ENCODE measurements at places on chromosomes 12 and 14.
A peak's percentile ranks its signal among the peaks of the same experiment; 100 is the strongest.

DNA sequence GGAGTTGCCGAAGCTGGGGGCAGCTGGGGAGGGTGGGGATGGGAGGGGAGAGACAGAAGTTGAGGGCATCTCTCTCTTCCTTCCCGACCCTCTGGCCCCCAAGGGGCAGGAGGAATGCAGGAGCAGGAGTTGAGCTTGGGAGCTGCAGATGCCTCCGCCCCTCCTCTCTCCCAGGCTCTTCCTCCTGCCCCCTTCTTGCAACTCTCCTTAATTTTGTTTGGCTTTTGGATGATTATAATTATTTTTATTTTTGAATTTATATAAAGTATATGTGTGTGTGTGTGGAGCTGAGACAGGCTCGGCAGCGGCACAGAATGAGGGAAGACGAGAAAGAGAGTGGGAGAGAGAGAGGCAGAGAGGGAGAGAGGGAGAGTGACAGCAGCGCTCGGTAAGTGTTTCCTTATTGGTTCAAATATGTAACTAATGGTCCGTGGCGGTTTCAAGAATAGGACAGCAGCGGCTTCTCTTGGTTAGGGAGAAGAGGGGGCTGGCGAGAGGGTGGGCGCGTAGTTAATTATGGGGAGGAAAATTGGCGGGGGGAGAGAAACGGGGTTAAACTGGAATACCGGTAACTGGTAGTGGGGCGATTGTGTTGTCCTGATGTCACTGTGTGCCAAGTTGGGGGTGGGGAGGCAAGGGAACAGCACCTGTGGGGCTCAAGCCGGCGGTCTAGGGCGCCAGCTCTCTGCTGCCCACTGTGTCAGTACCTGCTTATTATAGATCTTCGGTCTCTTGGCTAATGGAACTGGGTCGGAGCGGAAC, 8.4 kb downstream of the HOXC8 start:
- peak; percentile 59 for DNase-seq

- DNase-seq = no peak
Observed at GRCh38 chr12:52063981-52064649, 5.7 kb upstream of the ATG101 start.

- no peak for DNase-seq
Observed at GRCh38 chr12:107551434-107551833, 134.2 kb upstream of the PWP1 start.

- DNase-seq = no peak
Observed at GRCh38 chr14:81062816-81063215, 107.4 kb downstream of the TSHR start.
